NCI-H2081 (cell line): ENCODE measurements at places on chromosomes 4 and X.

DNA sequence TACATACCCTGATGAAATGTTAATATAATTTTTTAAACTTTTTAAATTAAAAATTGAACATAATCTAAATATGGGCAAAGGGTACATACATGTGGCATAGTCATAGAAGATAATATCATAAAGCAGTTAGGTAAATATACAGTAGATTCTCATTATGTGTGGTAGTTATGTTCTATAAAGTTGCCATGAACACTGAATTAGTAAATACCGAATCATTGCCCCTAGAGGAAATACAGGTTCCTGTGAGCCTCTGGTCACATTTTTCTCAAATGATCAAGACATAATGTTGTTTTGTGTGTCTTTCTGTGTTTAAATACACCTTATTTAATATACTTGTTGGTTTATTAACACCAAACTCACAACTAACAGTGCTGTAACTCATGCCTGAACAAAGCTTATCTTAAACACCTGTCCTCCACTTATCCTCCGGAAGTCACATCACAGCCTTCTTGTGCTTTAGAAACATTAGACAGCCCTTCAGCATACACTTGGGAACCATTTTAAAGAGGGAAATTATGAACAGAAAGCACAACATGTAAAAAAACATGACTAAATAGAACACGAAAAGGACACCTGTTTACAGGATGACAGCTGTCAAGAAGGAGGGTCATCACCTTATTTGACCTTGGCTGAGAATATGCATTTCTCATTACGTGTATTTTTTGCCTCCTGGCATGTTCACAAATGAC is 169.4 kb upstream of the NAP1L5 start:
- DNase-seq, result peak; percentile 7

DNA sequence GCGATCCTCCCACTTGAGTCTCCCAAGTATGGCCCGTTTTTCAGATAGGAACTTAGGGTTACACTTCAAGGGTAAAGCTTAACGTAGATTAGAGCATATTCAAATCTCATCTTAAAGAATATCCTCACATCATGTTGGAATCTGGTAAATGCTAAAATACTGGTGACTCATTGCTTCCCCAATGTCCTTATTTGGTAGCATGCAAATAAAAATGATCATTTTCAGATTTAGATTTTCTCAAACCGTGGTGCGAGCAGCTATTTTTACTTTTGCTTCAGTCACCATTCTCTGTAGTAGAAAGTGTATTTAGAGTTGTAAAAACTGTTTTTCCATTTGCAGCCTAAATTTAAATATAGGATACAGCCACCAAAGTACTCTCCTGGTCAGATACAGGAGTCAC is 101.5 kb upstream of the MAML3 start:
- DNase-seq, result no peak

DNA sequence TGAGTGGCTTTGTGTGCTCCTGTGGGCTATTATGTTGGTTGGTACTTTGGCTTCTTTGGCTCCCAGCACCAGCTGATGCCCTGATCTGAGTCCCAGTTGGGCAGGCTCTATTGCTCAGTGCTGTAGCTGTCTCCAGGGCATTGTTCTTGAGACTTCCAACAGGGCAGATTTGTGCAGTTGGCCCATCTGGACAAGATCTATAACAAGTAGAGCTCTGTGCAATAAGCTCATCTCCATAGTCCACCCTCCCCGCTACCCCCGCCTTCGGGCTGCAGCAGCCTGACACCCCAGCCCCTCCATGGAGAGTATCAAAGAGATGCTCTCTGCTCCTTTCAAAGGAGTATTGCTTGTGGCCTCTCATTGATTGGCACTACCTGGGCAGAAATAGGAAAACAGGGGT is 5.8 kb upstream of the TMEM31 start:
- DNase-seq, result no peak

DNA sequence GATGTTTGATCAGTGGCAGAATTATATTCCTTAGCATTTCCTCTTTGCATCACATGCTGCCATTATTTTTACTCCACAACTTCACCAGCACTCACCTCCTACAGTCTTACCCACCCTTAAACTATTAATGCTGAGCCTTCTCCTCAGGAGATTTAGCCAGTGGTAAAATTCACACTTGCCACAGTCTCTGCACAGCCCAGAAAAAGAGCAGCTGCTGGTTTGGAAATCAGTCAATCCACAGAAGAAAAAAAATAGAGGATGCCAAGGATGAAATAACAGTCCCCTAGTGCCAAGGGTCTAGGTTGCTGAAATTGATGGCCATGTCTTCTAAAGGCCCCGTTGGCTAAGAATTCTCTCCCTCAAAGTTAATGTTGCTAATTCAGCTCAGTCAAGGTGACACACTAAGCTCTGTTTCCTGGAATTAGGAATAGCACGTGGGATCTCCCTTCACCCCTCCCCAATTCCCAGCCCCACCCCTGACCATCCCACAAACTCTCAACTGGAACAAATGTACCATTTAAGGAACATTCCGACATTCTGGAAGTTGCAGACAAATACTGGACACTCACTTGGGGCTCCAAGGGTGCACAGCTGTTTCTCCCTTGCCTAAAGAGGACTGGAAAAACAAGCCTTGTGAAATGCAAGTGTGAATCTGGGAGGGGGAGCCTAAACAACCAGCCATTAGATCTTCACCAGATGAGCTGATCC is 5.7 kb downstream of the ATP1B4 start:
- DNase-seq, result no peak

- no peak for DNase-seq
Measured at GRCh38 chr4:179130122-179130714, 1688.0 kb upstream of the AGA start.

DNA sequence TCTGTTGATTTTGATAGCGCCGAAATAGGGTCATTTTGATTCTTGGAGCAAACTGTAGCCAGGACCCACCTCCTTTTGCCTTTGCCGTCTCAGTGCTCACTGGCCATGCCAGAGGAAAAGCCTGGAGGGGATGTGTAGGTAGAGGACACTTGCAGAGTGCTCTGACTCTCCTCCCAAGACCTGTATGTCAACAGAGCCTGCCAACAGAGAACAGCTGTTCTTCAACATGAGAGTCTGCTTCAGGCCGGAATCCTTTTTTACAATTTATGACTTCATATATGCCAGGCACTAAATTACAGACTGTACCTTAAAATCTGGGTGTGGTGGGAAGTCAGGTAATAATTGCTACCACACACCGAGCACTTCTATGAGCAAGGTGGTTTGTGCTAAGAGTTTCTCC is 94.2 kb downstream of the KDR start:
- DNase-seq, result no peak

GRCh38 chr4:101708293-101709039 is 82.1 kb upstream of the BANK1 start:
- DNase-seq, result no peak

DNA sequence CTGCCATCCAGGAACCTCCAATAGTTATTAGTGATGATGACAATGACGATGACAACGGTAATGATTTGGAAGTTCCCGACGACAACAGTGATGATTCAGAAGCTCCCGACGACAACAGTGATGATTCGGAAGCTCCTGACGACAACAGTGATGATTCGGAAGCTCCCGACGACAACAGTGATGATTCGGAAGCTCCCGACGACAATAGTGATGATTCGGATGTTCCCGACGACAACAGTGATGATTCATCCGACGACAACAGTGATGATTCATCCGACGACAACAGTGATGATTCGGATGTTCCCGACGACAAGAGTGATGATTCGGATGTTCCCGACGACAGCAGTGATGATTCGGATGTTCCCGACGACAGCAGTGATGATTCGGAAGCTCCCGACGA is 14.7 kb downstream of the CXCR3 start:
- DNase-seq, result no peak

- no peak for DNase-seq
Measured at GRCh38 chr4:106875340-106875739, 160.8 kb downstream of the DKK2 start.

DNA sequence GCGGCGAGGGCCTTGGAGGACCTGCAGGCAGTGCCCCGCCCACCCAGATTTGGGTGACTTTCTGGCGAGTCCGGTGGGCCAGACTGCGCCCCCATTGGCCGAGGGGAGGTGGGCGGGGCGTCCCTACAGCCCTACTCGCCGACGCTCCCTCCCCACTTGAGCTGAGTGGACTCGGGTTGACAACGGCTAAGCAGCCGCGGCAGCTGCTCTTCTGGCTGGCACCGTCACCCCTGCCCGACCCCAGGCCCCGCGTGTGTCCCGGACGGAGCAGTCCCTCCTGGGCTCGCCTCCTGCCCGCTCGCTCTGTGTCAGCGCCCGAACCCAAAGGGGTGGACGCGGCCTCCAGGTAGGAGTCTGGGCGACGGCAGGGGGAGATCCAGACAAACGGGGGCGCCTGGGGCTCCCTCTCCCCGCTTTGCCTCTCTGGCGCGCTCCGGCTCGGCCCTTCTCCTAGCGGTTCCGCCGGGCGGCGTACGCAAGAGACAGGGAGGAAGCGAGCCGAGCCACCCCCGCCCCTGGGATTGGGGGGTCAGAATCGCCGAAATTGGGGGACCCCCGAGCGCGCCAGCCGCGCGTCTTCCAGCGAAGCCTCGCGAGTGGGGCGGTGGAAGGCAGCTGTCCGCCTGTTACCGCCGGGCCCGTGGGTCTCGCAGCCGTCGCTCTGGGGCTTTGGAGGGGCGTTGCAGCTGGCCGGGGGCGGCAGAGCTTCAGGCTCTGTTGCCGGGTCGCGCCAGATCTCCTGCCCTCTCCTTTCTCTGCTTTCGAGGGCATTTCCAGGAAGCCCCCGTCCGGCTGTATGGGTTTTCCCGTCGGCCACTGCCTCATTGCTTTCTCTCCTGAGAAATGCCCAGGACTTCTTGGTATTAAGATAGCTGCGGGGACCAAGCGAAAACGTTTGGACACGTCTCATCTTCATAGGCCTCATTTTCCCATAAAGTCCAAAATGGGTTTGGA is 46.3 kb downstream of the STARD8 start:
- DNase-seq, result no peak

GRCh38 chrX:10944136-10944885 is 166.8 kb upstream of the HCCS start:
- DNase-seq, result no peak

GRCh38 chr4:83285055-83285407 is 433 bp upstream of the COQ2 start:
- peak; percentile 18 for DNase-seq

DNA sequence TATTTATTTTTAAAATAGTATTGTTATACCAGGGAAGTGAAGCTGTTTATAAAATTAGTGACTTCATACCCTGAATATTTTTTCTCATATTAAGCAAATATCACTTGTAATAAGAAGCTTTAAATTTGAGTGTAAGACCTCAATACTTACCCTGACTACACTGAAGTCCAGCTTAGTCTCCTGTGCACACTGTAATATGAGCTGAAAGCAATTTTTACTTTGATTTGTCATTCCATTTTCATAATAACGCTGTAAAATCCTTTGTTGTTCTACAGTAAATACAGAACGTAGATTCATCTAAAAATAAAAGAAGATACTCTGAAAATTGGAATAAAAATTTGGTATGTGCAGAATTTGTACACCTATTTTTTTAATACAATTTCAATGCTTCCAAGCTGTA is 27.2 kb downstream of the HDX start:
- no peak for DNase-seq

DNA sequence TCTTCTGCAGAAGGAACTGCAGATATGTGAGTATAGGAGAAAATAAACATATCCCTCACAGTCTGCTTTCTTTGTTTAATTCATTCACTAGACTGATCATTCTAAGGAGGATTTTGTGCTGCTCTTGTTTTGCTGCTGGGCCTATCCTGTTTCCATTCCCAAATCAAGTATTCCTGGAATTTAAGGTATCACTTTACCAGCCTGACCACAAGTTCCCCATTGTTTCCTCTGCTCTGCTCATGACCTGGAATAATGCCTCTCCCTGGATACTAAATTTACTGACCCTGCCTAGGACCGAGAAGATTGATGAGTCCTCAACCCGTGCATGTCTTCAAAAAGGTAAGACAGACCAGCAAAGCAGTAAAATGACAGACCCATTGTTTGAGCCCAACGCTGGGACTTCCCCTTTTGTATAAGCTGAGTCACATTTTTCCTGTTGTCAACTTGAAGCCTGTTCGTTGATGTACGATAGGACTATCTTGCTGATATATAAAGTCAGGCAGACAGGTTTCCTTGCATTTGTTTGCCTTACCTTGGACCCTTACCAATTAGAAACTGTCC is 85.5 kb upstream of the TET2 start:
- no peak for DNase-seq

DNA sequence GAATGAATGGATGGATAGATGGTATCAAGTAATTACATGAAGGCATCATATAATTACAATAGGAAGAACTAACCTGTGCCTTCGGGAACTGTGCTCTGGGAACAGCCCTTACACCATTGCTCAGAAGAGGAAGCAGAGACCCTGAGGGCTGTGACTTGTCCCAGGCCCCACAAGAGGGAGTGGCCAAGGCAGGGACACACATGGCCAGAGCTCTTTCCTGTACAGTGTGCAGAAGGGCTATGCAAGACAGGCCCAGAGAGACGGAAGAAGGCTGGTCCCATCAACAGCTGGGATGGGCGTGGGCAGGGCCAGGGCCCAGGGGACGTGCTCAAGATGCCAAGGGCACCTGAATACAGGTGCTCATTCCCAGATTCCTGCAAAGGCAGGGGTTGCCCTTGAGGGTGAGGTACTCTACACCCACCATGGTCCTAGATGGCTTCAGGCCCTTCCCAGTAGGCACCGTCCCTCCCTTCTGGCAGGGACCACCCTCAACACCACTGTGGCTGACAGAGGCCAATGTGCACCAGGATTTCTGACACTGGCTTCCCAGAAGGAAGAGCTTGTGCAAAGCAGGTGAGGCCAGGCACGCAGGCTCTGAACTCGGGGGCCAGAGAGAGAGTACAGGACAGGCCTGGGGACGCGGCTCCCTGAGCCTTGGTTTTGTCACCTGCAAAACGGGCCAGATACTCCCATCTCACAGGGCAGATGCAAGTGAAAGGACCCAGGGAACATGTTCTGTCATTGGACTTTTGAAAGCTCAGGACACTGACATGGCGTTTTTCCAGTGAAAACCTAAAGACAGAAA is 1.7 kb downstream of the EVC2 start:
- no peak for DNase-seq

- no peak for DNase-seq
Measured at GRCh38 chrX:23478561-23478960, 143.9 kb downstream of the PTCHD1 start.

- peak; percentile 29 for DNase-seq
Measured at GRCh38 chrX:24241822-24242648, 71.8 kb downstream of the SUPT20HL2 start.

DNA sequence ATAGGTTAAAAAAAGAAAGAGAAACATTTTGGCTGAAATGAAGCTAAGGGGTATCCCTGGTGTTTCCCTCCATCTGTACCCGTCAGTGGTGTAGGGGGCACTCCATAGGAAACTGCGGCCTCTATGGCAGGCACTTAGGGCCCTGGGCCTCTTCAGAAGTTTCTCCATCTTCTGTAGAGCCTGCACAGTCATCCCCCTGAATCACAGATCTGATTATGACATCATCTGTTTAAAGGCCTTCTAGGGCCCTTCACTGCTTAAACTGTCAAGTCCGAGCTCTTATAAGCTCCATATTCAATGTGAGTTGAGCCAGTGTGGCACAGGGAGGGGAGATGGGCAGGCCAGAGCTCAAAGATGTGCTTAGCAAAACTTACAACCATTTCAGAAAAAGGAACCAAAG is 241.3 kb downstream of the NR3C2 start:
- DNase-seq, result no peak

- DNase-seq, result no peak
Measured at GRCh38 chr4:7698584-7698983, 241.1 kb downstream of the AFAP1 start.
